ENCODE measurements at places on chromosomes 2 and 18.

DNA sequence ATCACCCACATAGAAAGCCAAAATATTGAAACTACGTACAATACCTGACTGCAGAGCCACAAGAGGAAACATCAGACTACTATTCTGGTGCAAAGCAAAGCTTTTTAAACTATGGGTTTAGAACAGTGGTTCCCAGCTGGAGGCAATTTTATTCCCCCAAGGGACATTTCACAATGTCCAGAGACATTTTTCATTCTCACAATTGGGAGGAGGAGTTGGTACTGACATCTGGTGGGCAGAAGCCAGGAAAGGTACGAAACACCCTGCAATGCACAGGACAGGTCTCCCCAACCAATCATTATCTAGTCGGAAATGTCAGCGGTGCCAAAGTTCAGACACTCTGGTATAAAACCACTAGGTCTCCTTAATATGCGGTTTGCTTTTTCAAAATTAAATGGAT, 88.4 kb upstream of the ARL5A start:
- DNase-seq = no peak

GRCh38 chr2:187917535-187917934, 363.3 kb upstream of the TFPI start:
- no peak for DNase-seq

DNA sequence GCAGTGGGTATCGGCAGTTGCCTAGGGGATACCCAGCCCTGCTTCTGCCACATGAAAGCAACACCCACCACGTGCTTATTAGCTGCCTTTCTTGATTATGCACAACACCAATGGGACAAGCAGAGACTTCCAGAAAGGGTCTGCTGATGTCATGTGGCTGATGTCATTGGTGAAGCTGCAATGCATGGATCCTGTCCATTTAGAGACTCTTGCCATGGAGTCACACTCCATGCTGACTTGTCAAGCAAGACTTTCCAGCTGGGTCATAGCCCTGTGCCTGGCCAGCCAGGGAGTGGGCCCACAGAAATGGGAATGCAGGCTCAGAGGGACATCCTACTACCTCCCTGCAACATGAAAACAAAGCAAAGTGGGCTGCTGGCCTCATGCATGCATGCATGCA, 81.8 kb downstream of the VAPA start:
- DNase-seq = no peak

DNA sequence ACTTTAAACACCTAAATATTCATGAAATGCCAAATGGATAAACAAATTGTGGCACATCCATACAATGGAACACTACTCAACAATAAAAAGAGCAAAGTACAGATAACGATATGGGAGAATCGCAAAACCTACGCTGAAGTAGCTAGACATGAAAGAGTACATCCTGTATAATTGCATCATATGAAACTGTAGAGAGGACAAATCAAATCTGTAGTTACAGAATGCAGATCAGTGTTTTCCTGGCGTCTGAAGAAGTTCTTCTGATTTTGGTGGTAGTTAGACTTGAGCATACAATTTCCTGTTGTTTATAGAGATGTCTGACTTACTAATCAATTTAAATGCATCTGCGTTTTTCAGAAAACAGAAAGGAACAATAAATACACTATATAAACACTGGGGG, 394.4 kb downstream of the SOCS6 start:
- DNase-seq = no peak

- DNase-seq = no peak
Observed at GRCh38 chr2:204251158-204251997, 293.9 kb upstream of the PARD3B start.

- no peak for DNase-seq
Observed at GRCh38 chr2:86283411-86284030, 53.9 kb downstream of the REEP1 start.

- no peak for DNase-seq
Observed at GRCh38 chr2:183359867-183360266, 235.6 kb downstream of the NUP35 start.

Data from cerebellar cortex (tissue), 1 donor.